ENCODE measurements at places on chromosomes 12 and 14. TPM values are rescaled to one million over a fixed set of nuclear protein-coding genes. Genes with fewer than 3 reads are reported as not detected.

CEBPE gene
- total RNA-seq, result not detected

WNT1 gene
- not detected for total RNA-seq

KRT82 gene
- not detected for total RNA-seq

MYF6 gene
- not detected for total RNA-seq

BLTP3B gene
- total RNA-seq, result 17.4 TPM

LLPH gene
- total RNA-seq, result 14.9 TPM

GPRC5D gene
- total RNA-seq, result 0.11 TPM

GCH1 gene
- 7.1 TPM for total RNA-seq

HOXC6 gene
- total RNA-seq, result not detected

FBLN5 gene
- 2.5 TPM for total RNA-seq

TRPV4 gene
- 0.92 TPM for total RNA-seq

IL31 gene
- total RNA-seq, result not detected

RNASE7 gene
- total RNA-seq, result not detected

INSM2 gene
- total RNA-seq, result not detected

SAMD15 gene
- total RNA-seq, result 1.8 TPM

TTC8 gene
- total RNA-seq, result 10.4 TPM

HPD gene
- total RNA-seq, result not detected

TMEM63C gene
- not detected for total RNA-seq

PTMS gene
- 61.3 TPM for total RNA-seq

OAS1 gene
- total RNA-seq, result 14.2 TPM

LIN7A gene
- 0.07 TPM for total RNA-seq

ERP27 gene
- total RNA-seq, result 0.33 TPM

OR11H6 gene
- not detected for total RNA-seq

POLE2 gene
- 18.2 TPM for total RNA-seq

GALNT9 gene
- total RNA-seq, result 0.33 TPM

MIPOL1 gene
- total RNA-seq, result 23.7 TPM

KRT78 gene
- not detected for total RNA-seq

CD163L1 gene
- 1.3 TPM for total RNA-seq

RPAP3 gene
- total RNA-seq, result 18.2 TPM

PRB2 gene
- total RNA-seq, result not detected

RILPL2 gene
- 5.5 TPM for total RNA-seq

ACVR1B gene
- total RNA-seq, result 23.6 TPM

POTEM gene
- total RNA-seq, result not detected

IFNG gene
- total RNA-seq, result not detected

PRKCH gene
- 282 TPM for total RNA-seq

CLEC7A gene
- total RNA-seq, result 0.07 TPM

AKAP3 gene
- 0.79 TPM for total RNA-seq

CLEC2B gene
- 11.9 TPM for total RNA-seq

MYBPC1 gene
- total RNA-seq, result not detected

CLEC4A gene
- not detected for total RNA-seq

GUCY2C gene
- not detected for total RNA-seq

GRIN2B gene
- not detected for total RNA-seq

SIX1 gene
- total RNA-seq, result 0.73 TPM

LAG3 gene
- 0.13 TPM for total RNA-seq

BIN2 gene
- total RNA-seq, result not detected

CPNE6 gene
- not detected for total RNA-seq

EIF2S3B gene
- total RNA-seq, result 1.4 TPM

DHH gene
- 18.8 TPM for total RNA-seq

SLC41A2 gene
- total RNA-seq, result 14.3 TPM
